ENCODE measurements at places on chromosomes 7 and 10. TPM values are rescaled to one million over a fixed set of nuclear protein-coding genes. Genes with fewer than 3 reads are reported as not detected.

PEX1 gene
- polyA plus RNA-seq = 35.6 TPM

CALML5 gene
- polyA plus RNA-seq = not detected

C10orf53 gene
- not detected for polyA plus RNA-seq

HOXA2 gene
- 9.5 TPM for polyA plus RNA-seq

PIK3CG gene
- polyA plus RNA-seq = 2.9 TPM

MACROH2A2 gene
- polyA plus RNA-seq = 80.9 TPM

GRCh38 chr7:2287745-2288144 is 26.5 kb downstream of the SNX8 start:
- DNase-seq = no peak

DNA sequence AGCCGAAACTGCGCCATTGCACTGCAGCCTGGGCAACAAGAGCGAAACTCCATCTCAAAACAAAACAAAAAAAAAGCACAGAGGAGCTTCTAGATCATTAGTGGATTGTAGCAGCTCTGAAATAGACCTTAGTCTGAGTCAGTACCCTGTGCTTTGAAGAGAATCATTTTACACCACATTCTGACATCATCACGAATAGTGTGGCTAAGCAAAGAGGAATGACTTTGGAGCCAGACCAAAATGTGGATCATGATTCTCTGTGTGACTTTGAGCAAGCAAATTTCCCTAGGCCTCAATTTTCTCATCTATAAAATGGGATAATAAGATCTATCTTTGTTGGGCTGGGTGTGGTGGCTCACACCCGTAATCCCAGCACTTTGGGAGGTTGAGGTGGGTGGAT is 618.9 kb downstream of the CALN1 start:
- DNase-seq = no peak

DNA sequence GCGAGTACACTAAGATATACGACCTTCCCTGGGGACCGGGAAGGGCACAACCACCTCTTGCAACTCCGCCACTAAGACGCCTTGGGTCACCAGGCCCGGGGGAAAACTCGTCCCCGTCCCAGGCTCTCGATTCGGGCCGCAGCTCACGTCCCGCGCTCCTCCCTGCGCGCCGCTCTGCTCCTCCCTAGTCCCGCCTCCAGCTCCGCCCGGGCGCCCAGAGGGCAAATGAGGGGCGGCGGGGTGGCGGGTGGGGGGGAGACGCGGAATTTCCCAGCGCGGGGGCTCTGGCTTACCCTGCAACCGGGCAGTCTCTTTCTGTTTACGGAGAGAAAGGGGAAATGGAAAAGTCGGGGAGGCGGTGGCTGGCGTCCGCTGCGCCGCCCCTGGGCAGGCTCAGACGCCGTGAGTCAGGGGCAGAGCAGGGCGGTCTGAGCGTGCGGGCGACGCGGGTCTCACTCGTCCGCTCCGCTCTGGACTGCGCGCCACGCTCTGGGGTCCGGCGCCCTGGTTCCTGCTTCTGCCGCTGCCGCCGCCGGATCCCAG is at the start of gene MAP3K8:
MAP3K8 (plus strand) TSS at position 455 of the 543 bp plus-strand sequence. CDS start 4,755 bp downstream, outside the sequence.
- DNase-seq = peak; percentile 75

DNA sequence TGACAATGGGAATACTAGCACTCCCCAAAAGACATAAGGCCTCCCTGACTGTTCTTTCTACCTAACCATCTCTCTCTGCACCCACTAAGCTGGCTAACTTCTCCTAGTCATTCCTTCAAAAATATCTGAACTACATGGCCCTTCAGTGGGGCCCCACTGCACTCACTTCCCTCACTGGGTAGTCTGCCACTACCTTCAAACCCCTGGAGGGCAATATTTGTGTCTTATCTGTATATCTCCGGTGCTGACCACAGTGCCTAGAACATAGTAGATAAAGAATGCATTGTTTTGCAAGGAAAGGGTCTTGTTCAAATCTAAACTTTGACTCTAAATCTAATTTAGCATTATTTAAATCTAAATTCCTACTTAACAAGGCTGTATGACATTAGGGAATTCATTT is 44.3 kb downstream of the CACUL1 start:
- no peak for DNase-seq

DNA sequence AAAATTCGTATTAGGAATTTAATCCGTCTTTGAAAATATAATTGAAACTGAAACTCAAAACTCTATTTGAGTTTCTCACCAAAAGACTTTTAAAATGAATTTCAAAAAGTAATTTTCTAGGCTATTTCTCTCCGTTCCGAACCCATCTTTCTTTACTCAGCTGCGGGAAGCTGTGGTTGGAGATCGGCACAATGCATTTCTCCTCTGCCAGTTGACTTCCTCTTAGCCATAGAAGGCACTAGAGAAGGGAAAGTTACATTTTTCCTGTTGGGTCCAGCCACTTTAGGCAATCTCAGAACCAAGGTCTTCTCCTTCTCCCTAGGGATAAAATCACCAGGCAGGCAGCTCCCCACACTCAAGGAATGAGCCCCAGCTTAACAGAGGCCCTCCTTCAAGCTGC is 133.6 kb upstream of the COL1A2 start:
- no peak for DNase-seq

GRCh38 chr10:32197423-32197822 is 141.2 kb upstream of the KIF5B start:
- no peak for DNase-seq

GRCh38 chr7:48299580-48300169 is 128.4 kb downstream of the ABCA13 start:
- DNase-seq = peak; percentile 37

DNA sequence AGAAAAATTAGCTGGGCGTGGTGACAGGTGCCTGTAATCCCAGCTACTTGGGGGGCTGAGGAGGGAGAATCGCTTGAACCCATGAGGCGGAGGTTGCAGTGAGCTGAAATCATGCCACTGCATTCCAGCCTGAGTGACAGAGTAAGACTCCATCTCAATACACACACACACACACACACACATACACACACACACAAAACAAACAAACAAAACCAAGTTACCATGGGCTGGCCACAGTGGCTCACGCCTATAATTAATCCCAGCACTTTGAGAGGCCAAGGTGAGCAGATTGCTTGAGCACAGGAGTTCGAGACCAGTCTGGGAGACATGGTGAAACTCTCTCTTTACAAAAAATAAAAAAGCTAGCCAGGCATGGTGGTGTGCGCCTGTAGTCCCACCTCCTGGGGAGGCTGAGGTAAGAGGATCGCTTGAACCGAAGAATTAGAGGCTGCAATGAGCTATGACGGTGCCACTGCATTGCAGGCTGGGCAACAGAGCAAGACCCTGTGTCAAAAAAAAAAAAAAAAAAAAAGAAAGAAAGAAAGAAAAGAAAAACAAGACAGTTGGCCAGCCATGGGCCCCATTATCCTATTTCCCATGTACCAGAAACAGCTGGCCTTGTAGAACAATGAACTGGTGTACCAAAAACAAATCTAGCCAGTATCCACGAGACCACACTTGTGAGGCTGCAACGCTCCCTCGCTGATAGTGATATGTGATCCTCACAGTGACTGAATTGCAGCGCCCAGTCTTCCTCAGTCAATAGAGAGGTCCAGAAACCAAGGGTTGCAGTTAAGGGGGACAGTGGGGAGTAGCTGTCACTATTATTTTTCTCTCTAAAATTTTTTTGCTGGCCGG is 6.6 kb upstream of the AGFG2 start:
- DNase-seq = no peak

GRCh38 chr10:14276210-14276609 is 54.5 kb downstream of the FRMD4A start:
- DNase-seq = no peak

DNA sequence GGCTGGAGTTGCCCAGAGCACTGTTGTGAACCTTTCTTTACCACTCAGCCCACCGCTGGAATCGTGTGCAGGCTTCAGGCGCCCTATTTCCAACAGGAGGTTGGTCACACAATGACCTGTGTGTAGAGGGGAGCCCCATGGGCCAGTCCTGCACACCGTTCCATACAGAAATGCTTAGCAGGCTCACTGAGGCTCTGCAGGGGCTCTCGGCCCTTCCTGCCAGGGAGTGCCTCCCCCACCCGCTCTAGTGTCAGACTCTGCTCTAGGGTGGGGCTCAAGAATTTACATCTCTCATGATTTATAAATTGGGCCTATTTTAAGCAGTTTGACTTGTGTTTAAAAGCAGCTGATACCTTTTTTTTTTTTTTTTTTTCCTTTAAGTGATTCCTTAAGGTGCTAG is 42.0 kb downstream of the SHH start:
- no peak for DNase-seq

DNA sequence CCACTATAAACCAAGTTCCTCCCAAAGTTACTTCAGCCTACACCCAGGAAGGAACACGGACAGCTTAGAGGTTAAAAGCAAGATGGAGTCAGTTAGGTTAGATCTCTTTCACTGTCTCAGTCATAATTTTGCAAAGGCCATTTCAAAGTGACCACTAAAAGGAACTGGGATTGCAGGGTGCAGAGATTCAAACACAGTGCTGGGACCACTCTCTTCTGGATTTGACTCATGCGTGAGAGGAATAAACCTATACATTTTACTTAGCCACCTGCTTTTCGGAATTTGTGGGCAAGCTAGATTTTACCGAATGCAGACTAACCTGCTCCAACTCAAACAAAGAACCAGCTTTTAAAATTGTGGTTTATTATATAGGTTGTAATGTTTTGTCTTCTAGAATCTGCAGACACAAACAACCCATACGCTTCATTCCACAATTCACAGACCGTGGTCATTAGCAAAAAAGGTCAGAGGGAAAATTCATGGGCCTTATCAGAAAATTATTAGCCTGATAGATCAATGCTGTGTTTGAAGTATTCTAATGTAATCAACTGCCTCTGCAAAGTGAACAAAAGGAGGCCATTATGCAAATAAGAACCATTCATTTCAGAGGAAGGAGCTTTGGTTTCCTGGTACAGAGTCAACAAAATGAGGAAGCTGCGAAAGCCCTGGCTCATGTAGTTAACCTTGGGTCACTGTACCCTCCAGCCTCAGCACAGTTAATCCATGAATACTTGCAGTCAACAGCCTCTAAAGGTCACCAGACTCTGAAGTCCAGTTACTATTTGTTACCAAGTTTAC is 342.7 kb upstream of the KLF6 start:
- no peak for DNase-seq
